ENCODE measurements at places on chromosomes 12 and 14. TPM values are rescaled to one million over a fixed set of nuclear protein-coding genes. Genes with fewer than 3 reads are reported as not detected.

GRCh38 chr14:74350928-74351323 lies 2.7 kb downstream of the VRTN start:
- no peak for DNase-seq

- no peak for DNase-seq
These were observed 81.3 kb downstream of the SSPN start for GRCh38 chr12:26276709-26277108.

DNA sequence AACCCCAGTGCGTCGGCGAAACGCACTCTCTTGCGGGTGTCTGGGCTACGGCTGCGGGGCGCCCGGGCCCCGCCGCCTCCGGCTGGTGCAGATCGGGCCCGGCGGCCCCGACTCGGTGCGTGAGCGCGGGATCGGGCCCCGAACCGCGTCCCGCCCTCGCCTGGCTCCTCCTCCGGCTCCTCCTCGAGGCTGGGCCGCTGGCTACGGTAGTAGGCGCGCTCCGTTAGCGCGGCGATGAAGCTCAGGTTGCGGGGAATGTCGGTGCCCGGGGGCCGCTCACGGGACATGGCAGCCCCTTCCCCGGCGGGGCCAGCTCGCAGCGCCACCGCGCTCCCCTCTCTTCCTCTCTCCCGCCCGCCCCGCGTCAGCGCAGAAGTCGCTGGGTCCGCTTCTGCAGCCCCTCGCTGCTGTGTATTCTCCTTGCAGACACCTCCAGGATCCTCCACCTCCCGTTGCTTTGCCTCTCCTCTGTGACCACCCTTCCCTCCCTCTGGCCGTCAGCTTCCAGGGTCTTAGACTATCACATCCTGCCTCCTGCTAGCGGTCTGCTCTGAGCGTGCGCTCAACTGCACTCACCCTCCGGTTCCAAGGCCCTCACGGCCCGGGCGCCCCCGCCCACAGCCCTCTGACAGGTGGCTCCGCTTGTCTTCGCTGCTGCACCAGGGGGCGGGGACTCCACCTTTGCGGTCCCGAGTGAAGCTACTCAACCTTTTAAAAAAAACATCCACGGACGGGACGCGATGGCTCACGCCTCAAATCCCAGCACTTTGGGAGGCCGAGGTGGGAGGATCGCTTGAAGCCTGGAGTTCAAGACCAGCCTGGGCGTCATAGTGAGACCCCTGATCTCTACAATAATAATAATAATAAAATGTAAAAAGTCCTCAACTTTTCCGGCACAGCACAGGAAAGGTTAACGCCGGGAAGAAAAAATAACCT lies at the start of gene PPP1R3E:
Gene PPP1R3E, minus strand, starts transcription at position 570 of the 936 bp plus-strand sequence. Its CDS starts 283 bp downstream, at position 287.
- peak; percentile 86 for DNase-seq

- DNase-seq = no peak
These were observed 42.0 kb downstream of the CNTN1 start for GRCh38 chr12:40734276-40734675.

DNA sequence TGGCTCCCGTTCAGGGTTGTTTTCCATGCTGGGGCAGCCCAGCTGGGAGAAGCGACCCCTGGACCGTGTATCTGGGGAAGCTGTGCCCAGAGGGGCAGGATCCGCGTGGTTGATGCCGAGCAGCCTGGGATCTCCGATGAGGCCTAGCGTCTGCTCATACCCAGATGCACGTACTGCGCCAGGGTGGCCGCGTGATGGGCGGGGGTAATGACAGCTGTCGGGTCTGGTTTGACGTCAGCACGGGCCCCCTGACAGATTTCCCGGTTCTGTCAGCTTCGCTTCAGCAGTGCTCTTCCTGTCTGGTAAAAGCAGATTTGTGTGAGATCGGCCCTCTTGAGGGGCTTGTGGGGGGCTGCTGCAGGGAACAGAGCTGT lies 147.3 kb downstream of the TSPAN9 start:
- no peak for DNase-seq

DNA sequence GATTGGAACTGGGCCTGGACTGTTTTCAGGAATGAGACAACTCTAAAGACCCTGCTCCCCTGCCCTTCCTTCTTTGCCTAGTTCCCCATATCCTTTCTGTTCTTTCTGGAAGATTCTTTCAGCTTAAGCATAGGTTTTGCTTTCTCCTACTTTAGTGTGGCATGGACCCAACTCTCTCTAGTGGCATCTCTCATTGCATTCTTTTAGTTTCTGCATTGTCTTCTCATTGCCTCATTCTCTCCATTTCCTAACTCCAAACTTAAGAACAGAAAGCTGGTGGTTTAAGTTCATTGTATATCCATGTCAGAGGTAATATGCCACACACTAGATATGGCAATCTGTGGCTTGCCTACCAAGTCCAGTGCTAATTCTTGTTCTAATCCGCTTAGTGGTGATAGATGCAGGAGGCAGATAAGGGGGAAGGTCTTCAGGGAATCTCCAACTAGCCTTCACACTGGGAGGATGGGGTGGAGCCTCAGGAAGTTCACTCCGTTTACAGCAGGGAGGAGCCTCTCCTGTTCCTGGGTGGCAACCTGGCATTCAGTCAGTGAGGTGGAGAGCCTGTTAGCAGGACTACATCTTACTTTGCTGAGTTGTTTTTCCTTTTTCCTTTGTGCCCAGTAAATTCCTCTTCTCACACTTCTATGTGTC lies 165.1 kb upstream of the LMNTD1 start:
- DNase-seq = no peak

- no peak for DNase-seq
These were observed at the start of gene AKT1 for GRCh38 chr14:104794993-104795780. Gene AKT1 (minus strand): TSS chr14:104795748. CDS start chr14:104792643, 3,105 bp downstream.

GRCh38 chr12:25970082-25970481 lies 11.6 kb downstream of the RASSF8 start:
- no peak for DNase-seq

GRCh38 chr14:22484632-22485031 lies 104.4 kb downstream of the DAD1 start:
- peak; percentile 60 for DNase-seq

The LALBA gene
- not detected for polyA plus RNA-seq

The RNASE7 gene
- polyA plus RNA-seq = not detected

The SIX4 gene
- 4.2 TPM for polyA plus RNA-seq

The MUCL1 gene
- polyA plus RNA-seq = not detected

The LUM gene
- polyA plus RNA-seq = 12.7 TPM

The NGDN gene
- 80.3 TPM for polyA plus RNA-seq

All from cardiac muscle cell (in vitro differentiated cells and primary cell).